ENCODE measurements at places on chromosomes 1 and 21.
A peak's percentile ranks its signal among the peaks of the same experiment; 100 is the strongest.

DNA sequence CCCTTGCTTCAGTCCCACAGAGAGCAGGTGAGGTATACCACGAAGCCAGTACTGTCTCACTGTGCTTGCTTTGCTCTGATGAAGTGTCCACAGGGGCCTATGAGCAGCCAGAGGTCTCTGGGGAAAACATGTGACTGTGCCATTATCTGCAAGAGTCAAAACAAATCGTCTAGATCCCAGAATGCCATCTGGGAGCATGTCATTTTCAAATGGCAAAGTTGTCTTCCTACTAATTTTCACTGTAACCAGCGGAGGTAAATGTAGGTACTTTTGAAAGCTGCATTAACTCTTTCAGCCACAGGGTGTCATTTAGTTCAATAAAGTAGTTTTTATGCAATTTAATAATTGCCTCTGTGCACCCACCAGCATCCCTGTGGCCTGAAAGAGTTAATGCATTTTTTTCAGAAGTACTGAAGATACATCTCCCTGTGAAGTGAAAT, 173.6 kb upstream of the SGIP1 start:
- no peaks in the 10 kb centered on the region for H3K36me3 ChIP-seq
- no peak for DNase-seq
- no peaks in the 10 kb centered on the region for H3K4me1 ChIP-seq
- no peak overlapping the region for H3K27ac ChIP-seq

DNA sequence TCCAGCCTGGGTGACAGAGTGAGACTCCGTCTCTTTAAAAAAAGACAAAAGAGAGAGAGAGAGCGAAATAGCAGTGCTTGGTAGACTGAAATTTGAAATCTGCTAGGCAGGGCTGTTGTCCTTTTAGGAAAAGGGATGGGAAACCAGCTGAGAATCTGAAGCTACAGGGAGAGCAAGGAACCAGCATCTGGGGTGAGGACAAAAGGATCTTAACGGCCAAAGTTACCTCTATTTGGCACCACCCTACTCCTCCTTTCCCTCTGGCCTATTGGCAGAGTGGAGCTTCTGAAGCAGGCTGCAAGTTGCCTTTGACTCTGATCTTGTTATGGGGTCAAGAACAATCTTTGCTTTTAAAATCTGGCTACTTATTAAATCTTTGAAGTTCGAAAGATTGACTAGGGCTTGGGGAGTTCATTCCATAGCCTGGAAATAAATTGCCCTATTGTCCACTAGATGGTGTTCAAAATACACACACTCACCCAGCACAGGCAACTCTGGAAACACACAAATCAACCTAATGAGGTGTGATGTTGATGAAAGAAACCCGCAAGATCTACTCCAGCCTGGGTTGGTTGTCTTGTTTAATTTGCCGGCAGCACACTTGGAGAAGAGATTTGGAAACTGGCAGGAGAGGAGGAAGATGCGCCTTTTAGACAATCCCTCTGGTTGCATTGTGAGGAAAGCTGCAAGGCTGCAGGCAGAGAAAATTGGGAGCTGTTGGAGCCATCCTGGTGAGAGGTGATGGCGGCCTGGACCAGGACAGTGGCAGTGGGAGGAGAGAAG, 16.5 kb upstream of the PARP1 start:
- no peaks in the 10 kb centered on the region for H3K36me3 ChIP-seq
- DNase-seq: no peak
- no peak overlapping the region for H3K27ac ChIP-seq
- no peaks in the 10 kb centered on the region for H3K4me1 ChIP-seq

- H3K36me3 ChIP-seq: peaks cover 4% of the 10 kb centered on the region
- H3K27ac ChIP-seq: no peak overlapping the region
- peaks cover 3% of the 10 kb centered on the region for H3K4me1 ChIP-seq
- H3K4me3 ChIP-seq: no peak overlapping the region
- no peaks in the 10 kb centered on the region for H3K27me3 ChIP-seq
These were observed 68.0 kb downstream of the UCK2 start for GRCh38 chr1:165895451-165895871.

DNA sequence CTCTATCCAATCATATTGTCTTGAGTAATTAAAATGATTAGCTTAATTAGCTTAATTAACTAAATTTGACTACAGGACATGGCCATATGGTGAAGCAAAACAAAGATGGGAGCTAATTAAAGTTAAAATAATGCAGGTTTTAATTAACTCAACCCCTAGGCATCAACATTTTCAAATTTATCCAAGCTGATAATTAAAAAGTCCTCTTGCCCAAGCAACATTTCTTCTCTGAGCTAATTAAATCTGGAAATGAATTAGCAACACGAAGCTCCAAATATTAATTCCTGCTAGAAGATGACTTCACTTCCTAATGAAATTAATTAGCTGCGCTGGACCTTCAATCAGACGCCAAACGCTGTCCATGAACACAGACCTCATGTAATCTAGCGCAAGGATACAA, 27.9 kb downstream of the LMO4 start:
- no peak overlapping the region for H3K27ac ChIP-seq
- H3K27me3 ChIP-seq: no peaks in the 10 kb centered on the region
- H3K36me3 ChIP-seq: no peaks in the 10 kb centered on the region

DNA sequence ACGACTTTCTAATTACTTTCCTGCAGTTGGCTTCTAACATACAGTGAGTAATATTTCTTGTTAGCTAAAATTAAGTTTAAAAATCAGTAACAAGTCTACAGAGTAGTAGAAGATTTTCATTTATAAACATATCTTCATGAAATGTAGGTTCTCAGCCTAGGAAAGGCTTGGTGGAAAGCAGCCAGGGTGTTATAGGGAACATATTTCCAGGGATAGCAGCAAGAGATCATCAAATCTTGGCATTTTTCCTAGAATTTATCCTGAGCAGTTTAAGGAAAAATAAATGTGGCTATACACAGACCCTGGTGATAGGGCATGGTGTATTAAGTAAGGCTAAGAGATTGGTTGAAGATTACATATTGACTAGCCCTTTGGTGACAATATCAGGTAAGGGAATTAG, 203.5 kb upstream of the NEGR1 start:
- H3K27ac ChIP-seq: no peak overlapping the region
- no peaks in the 10 kb centered on the region for H3K27me3 ChIP-seq
- DNase-seq: no peak

- H3K4me1 ChIP-seq: no peaks in the 10 kb centered on the region
- no peaks in the 10 kb centered on the region for H3K27me3 ChIP-seq
- no peak for DNase-seq
- H3K4me3 ChIP-seq: no peak overlapping the region
- H3K36me3 ChIP-seq: no peaks in the 10 kb centered on the region
These were observed 297.1 kb downstream of the NCAM2 start for GRCh38 chr21:21295303-21295702.

GRCh38 chr21:38789275-38789674, 16.5 kb upstream of the ETS2 start:
- peaks cover 27% of the 10 kb centered on the region for H3K4me1 ChIP-seq
- no peak overlapping the region for H3K4me3 ChIP-seq

DNA sequence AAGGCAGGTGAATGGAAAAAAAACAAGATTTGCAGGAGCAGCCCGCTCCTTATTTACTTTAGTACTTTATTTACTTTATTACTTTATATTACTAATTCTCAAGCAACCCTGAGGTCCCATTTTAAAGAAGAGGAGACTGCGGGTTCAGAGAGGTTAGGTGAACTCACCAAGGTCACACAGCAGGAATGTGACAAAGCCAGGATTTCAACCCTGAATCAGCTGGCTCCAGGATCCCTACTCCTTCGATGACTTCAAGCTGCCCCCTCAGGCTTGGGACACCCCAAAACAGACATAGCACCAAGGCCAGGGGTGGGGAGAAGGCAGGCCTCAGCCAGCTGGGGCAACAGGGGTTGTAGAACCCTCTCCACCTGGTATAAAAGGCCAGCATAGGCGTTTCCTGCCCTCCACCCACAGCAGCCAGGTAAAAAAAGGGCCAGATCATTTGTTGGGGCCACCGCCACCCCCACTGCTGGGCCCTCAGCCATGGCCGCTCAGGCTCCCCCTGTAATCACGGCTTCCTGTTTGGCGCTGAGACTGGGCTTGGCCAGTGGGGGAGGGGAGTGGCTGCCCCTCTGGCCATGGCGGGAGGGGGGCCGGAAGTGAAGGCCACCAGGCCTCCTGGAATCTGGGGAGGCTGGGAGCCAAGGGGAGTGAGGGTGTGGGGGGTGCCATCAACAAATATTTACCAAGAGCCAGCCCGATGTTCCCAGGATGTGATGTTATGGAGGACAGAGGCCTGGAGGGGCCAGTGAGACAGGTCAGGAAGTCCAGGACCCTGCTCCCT, 6.6 kb downstream of the SDC3 start:
- H3K27ac ChIP-seq: peak overlapping the region; percentile 76
- no peak overlapping the region for H3K4me3 ChIP-seq
- H3K36me3 ChIP-seq: no peaks in the 10 kb centered on the region
- no peak for DNase-seq
- H3K4me1 ChIP-seq: peaks cover 23% of the 10 kb centered on the region

DNA sequence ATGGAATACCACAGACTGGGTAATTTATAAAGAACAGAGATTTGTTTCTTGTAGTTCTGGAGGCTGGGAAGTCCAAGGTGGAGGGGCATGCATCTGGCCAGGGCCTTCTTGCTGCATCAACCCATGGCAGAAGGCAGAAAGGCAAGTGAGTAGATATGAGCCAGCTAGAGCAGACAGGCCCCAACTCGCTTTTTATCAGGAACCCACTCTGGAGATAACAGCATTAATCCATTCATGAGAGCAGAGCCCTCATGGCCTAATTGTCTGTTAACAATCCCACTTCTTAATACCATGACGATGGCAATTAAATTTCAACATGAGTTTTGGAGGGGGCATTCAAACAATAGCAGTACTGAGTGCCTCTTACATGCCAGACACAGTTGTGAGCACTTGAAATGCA, 87.2 kb upstream of the SOX13 start:
- H3K4me3 ChIP-seq: no peak overlapping the region
- H3K36me3 ChIP-seq: no peaks in the 10 kb centered on the region
- DNase-seq: no peak

GRCh38 chr1:239570878-239571277, 184.5 kb downstream of the CHRM3 start:
- no peaks in the 10 kb centered on the region for H3K27me3 ChIP-seq
- H3K4me1 ChIP-seq: no peaks in the 10 kb centered on the region
- DNase-seq: no peak
- H3K36me3 ChIP-seq: no peaks in the 10 kb centered on the region
- no peak overlapping the region for H3K27ac ChIP-seq
- no peak overlapping the region for H3K4me3 ChIP-seq

DNA sequence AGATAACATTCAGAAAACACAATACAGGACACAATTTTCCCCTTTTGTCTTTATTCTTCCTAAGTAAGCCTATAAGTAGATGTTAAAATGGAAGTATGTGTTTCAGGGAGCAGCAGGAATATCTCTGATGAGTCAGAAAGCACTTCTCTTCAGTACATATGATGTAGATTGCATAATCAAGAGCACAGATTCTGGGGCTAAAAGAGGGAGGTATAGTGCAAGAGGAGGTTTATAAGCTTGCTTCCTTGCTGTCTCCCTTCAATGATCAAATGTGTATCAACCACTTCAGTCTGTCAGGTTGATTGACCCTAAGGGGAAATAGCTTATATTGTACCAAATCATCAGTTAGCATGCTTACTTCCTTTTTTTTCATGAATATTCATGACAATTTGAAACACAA, 822.8 kb downstream of the BRINP3 start:
- H3K36me3 ChIP-seq: no peaks in the 10 kb centered on the region
- H3K27ac ChIP-seq: no peak overlapping the region
- no peaks in the 10 kb centered on the region for H3K27me3 ChIP-seq
- no peak for DNase-seq

DNA sequence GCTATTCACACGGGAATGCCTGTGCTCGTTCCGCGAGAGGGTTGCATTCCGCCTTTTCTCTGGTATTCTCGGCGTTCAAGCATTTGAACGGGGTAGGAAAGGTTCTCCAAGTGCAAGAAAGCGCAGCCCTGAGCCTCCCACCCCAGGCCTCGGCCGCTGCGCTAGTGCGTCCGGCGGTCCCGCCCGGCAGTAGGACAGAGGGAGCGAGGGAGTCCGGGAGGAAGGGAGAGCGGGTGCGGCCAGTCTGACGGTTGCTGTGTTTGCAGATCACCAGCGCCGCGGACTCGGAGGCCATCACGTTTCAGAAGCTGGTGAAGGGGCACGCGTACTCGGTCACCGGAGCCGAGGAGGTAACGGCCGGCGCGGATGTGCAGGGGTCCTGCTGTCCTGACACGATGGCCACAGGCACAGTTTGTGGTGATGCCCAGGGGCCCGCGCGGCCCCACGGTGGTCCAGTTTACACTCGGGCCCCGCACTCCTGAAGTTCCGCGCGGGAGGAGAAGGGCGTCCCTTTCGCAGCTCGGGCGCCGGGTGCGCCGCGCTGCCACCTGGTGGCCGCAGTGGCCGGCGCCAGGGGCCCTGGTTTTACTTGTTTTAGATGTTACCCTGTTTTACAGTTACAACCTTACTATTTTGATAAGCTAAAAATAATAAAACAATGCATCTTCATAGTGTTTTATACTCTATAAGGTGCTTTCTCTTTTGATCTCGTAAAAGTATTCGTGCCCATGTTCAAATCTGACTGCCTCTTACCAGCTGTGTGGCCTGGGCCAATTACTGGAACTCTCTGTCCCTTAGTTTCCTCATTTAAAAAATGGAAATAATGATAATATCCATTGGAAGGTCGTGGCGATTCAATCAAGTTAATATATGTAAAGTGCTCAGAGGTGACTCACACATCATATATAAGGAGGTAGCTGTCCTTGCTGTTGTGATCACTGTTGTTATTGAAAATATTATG, 36.7 kb downstream of the CAPN2 start:
- peak overlapping the region; percentile 67 for H3K27ac ChIP-seq
- H3K27me3 ChIP-seq: no peaks in the 10 kb centered on the region
- peak overlapping the region; percentile 34 for H3K4me3 ChIP-seq
- H3K36me3 ChIP-seq: peaks cover 61% of the 10 kb centered on the region

GRCh38 chr1:75133750-75134646, at the start of gene LHX8:
LHX8 (plus strand) TSS chr1:75134388; CDS start chr1:75136615, 2,227 bp downstream.
- H3K27me3 ChIP-seq: peaks cover 100% of the 10 kb centered on the region
- DNase-seq: no peak
- H3K27ac ChIP-seq: no peak within 1 kb of the TSS
- H3K36me3 ChIP-seq: no peaks in the 10 kb centered on the region

DNA sequence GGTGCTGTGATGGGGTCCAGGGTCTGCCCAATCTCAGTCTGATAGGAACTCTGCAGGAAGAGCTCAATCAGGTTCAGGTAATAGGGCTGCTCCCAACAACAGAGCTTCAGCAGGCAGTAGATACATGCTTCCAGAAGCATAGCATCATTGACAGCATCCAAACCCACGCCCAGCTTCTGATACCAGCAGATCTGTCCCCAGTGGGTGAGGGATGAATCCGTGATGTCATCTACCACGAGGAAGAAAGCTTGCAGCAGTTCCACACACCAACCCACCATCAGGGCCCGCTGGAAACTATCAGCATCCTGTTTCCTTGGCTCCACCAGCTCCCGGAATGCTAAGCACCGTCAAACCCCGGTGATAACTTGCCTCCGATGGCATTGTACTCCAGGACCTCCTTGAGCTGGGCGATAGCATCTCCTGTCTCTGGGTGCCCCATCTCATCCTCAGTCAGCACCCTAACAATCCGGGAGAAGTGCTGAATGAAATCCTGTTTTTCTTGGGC, 14.7 kb downstream of the NEK2 start:
- H3K27me3 ChIP-seq: no peaks in the 10 kb centered on the region
- DNase-seq: no peak
- no peak overlapping the region for H3K27ac ChIP-seq
- H3K36me3 ChIP-seq: no peaks in the 10 kb centered on the region
- H3K4me1 ChIP-seq: no peaks in the 10 kb centered on the region

All from transverse colon (tissue), 4 donors.